ENCODE measurements at places on chromosomes 1 and 21.

DNA sequence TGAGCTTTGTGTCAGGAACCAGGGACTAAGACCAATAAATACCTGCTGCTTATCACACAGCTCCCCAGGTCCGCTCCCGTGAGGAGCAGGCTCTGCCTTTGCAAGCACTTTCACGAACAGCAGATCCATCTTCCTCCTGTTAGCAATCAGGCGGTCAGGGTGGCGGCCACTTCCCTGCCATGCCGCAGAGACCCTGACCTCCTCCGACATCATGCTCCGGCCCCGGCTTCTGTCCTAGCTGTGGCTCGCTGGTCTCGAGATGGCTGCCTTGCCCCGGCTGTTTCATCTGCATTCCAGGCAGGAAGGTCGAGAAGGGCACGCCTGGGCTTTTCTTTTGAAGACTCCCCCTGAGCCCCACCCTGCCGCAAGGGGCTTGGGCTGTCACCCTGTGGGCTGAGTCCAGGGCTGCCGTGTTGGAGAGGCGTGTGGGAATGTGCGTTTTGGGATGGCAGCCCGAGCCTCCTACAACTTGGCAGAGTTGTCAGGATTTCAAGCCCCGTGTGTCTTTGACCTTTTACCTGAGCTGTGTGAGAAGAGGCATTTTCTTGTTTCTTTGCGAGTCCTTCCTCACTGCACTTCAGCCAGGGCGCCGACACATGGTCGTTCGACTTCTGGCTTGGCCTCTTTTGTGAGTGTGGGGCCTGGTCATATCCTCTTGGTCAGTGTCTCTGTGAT lies 59.5 kb downstream of the AGPAT3 start:
- DNase-seq: no peak

GRCh38 chr1:229225331-229225782 lies 45.6 kb upstream of the RAB4A start:
- DNase-seq: no peak

DNA sequence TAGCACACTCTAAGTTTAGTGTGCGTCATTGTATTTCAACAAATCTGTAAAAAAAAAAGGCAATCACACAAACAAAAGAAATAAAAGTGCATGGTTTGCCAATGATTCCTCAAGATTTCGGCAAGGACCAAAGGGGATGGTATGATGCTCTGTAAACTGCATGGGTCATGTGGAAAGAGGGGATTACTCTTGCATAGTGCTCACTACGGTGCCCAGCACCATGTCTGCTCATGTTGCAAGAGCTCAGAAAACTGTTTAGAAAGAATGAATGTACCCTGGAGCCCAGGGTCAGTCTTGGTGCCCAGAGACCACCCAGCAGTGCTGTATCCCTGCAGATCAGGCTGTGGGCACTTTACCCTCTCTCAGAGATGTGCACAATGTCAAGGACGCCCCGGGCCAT lies 3.6 kb upstream of the KCNA10 start:
- no peak for DNase-seq

- DNase-seq: no peak
These were observed 245.7 kb upstream of the JUN start for GRCh38 chr1:59029411-59030167.

DNA sequence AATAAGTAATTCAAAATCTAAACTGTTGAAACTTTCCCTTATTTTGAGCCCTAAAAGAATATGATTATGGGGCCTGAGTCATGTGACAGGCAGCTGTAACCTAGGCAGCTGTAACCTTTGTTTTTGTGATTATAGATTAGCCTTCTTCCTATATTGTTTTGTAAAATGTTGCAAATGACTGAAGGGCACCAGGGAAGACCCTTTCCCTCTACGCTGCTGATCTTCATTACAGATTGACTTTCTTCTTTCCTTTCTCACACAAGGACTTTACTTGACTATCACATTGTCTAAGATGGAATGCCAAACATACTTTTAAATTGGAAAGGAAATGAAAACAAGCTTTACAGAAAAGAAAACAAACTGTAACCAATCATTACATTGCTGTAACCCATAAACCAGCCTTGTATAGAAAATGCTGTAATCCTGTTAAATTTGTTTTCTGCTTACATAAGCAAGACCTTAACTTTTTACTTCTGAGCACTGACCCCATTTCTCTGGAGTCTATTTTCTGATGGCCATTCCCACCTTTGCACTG lies 242.2 kb downstream of the RGS7 start:
- DNase-seq: no peak

DNA sequence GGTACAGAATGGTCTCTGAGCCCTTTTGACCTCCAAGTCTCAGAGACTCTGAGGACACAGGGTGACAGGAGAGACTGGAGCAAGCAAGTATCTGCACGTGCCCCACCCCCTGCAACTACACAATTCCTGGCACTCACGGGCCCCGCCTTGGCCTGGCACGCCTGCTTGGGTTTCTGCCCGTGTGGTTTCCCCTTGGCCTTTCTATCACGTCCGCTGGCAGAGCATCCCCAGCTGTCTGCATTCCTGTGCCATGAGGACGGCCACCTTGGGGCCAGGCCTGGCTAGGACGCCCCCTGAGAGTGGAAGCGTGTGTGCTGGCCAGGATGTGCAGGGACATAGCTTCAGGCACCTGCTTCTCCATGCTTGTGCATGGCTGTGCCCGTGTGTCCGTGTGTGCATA lies 14.3 kb upstream of the EDN2 start:
- DNase-seq: no peak

- no peak for DNase-seq
These were observed 54.7 kb upstream of the MAN1A2 start for GRCh38 chr1:117312453-117313138.
